ENCODE measurements at places on chromosomes 12 and 14.
A peak's percentile ranks its signal among the peaks of the same experiment; 100 is the strongest.

- peak; percentile 96 for DNase-seq
These were observed 32.7 kb downstream of the DAD1 start for GRCh38 chr14:22556021-22556989.

- DNase-seq = no peak
These were observed 690.5 kb downstream of the C12orf50 start for GRCh38 chr12:87338681-87339080.

GRCh38 chr12:118370601-118371000 is 2.1 kb downstream of the TAOK3 start:
- DNase-seq = no peak

DNA sequence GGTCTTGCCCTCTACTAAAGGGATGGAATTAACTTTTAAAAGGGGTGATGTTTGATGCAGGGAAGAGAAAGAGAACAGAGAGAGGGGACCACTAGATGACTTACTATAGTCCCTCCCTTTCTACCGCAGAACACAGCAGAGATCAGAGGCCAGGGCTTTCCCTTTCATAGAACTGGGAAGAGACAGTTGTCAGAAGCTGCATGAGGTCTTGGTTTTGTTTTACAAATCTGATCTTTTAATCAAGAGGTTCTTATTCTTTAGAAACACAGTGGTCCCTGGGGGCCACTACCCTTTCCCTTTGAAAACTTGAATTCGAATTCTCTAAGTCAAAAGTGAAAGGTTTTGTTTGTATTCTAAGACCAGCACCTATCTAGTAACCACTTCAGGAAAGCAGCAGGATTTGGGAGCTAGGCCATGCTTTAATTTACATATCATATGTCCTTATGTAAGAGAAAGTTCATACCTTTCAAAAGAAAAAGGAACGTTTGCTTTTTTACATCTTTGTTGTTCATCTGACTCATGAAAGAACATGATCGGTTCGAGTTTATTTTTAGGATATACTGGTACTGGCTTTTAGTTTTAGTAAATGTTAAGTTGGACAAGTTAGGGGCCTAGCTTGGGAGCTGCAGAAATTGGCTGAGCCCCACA is 6.3 kb downstream of the FBXL14 start:
- no peak for DNase-seq

- peak; percentile 35 for DNase-seq
These were observed at the start of gene SAMD4A for GRCh38 chr14:54566410-54567223. TSS of gene SAMD4A (plus strand) at chr14:54567128. CDS start at chr14:54567917, 789 bp downstream.

- DNase-seq = no peak
These were observed 381.0 kb downstream of the SNAPC1 start for GRCh38 chr14:62143245-62143644.

GRCh38 chr12:38919191-38919590 is 13.8 kb upstream of the CPNE8 start:
- DNase-seq = no peak

GRCh38 chr12:132491761-132492378 is 1.9 kb downstream of the FBRSL1 start:
- DNase-seq = no peak

DNA sequence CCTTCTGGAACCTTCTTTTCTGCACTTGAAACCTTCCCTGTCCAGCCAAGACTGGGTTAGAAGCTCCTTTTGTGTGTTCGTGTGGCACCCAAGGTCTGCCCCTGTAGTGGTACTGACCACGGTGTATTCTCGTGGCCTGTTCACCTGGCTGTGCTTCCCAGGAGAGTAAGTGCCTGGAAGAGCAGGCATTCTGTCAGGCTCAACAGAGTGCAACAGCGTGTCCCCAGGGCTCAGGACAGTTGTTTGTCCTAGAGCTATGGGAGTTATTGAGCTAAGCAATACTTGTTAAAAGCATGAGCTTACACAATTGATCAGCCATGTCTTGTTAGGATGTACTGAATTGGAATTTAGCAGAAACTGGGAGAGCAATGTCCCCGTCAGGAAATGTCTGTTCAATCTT is 12.9 kb upstream of the SLC38A2 start:
- DNase-seq = no peak

GRCh38 chr14:88476214-88476774 is 78.5 kb downstream of the PTPN21 start:
- no peak for DNase-seq

GRCh38 chr12:125033288-125033687 is 31.9 kb upstream of the AACS start:
- no peak for DNase-seq

DNA sequence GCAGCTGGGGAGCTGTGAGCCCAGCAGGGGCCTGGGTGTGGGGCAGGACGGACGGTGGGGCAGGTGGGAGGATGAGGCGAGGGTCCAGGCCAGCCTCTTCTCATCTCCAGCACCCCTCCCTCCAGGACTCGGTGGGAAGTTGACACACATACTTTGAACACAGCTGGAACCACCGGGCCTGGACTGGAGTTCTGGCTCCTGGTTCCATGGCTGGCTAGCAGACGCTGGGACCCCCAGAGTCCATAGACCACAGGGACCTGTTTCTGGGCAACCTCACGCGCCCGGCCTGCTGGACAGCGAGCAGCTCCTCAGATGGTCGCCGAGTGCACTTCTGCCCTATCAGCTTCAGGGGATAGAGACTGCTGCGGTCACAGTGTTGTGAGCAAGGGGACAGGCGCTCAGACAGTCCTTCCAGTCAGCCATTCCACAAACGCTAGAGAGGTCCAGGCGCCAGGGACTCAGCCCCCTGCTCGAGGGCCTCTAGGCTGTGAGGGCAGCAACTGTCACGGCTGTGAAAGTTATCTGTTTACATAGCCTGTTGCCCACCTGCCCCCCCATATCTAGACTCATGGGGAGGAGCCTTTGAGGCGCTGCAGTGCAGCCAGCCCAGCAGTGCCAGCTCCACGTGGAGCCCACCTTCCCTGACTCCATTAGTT is 25.2 kb downstream of the TCHP start:
- DNase-seq = no peak

All from activated T-cell treated with anti-CD3 and anti-CD28 coated beads for 24 hours (primary cell).